GM20000 (cell line): ENCODE measurements at places on chromosomes 5 and 9.
A peak's percentile ranks its signal among the peaks of the same experiment; 100 is the strongest.

- no peak for DNase-seq
Observed at GRCh38 chr5:31559942-31560341, 27.8 kb downstream of the C5orf22 start.

GRCh38 chr9:123290764-123291163, 22.4 kb upstream of the STRBP start:
- DNase-seq, result no peak

GRCh38 chr5:154478224-154478565, at the start of gene HAND1:
HAND1 (minus strand) TSS chr5:154478227; CDS start chr5:154478008, 219 bp downstream.
- no peak for DNase-seq

- DNase-seq, result no peak
Observed at GRCh38 chr5:26691486-26691885, 346.9 kb downstream of the CDH9 start.

GRCh38 chr5:60649288-60649917, 50.6 kb downstream of the DEPDC1B start:
- DNase-seq, result peak; percentile 53

DNA sequence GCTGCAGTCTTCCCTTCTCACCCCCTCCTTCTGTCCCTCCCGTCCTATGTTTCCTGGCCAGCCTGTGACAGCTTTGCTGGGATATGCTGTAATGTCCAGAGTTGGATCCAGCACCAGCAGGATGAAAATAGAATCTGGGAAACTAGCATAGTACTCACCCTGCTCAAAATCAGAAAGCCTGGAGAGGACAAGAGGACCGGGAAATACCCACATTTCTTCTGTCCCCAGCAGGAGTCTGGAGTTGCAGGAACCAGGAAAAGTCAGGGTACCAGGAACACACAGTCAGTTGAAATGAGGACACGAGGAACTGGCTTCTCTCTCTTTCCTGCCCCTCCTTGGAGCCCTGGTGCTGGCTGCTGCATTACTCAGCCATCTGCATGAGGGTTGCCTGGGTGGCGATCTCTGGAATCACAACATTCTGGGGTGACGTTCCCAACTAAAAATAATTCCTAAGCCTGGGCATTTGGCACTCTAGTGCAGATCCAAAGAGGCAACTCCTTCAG, 59.6 kb upstream of the NFIL3 start:
- DNase-seq, result no peak

GRCh38 chr9:35060548-35061207, 11.7 kb downstream of the VCP start:
- no peak for DNase-seq

DNA sequence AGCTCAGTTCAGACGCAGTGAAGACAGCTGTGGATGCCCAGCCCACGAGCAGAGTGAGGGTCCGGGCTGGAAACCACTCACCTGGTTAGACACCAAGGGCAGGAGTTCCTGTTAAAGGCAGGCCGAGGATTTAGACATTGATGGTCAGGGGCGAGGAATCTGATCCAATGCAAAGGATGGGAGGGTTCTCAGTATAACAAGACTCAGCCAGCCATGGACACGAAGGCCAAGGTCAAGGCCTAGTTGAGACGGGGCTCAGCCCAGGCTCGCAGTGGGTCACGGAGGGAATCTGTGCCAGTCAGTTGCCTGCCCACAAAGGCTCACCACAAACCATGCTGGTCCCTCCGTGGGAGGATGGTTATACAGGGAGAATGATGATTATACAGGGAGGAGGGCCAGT, 63.3 kb upstream of the FCN1 start:
- no peak for DNase-seq

DNA sequence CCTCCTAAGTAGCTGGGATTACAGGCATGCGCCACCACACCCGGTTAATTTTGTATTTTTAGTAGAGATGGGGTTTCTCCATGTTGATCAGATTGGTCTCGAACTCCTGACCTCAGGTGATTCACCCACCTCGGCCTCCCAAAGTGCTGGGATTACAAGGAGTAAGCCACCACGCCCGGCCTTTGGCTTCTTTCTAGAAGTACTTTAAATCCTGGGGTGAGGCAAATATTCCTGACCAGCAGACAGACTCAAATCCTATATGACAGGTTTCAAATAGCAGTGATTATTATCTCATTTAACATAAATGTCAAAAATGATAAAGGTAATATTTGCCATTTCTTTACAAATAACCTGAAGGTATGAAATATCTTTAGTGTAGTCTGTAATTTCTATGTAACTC, 35.6 kb downstream of the ABHD17B start:
- no peak for DNase-seq

GRCh38 chr9:136659861-136660784, 2.6 kb upstream of the EGFL7 start:
- no peak for DNase-seq

DNA sequence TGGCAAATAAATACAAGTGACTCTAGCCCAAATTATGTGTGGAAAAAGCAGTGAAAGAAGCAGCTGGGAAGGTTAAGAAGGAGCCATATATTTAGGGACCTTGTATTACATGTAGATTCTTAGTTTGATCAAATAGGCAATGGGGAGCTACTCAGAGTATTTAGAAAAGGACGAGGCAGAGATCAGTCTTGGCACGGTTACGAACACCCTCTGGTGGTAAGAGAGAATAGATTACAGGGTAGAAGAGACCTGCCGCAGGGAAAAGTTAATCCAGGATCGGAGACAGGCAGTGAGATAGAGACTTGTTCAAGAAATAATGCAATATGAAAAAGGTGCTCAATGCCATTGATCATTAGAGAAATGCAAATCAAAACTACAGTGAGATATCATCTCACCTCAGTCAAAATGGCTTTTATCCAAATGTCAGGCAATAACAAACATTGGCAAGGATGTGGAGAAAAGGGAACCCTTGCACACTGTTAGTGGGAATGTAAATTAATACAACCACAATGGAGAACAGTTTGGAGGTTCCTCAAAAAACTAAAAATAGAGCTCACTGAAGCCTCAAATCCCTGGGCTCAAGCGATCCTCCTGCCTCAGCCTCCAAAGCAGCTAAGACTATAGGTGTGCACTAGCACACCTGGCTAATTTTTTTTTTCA, 12.0 kb downstream of the INIP start:
- no peak for DNase-seq

DNA sequence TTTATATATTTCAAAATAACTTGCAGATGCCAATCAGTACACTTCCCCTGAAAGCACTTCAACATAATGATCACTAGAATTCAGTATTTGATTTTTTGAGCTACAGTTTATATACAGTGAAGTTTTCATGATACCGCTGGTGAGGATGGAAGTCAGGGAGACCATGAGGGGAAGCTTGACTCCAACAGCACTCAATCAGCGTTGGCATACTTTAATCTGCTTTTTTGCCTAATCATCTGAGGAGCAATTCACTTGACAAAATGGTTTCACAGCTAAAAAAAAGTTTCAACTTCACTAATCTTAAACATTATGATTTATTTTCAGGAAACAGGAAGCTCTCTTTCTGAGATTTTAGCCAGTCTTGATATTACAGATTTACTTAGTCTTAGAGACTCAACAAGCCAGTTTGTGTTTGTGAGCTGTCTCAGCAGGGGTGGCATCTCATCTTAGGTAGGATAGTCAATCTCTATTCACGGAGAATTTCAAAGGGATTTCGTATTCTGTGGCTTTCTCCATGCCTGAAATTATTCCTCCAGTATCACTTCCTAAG, 111.4 kb upstream of the ARRDC3 start:
- no peak for DNase-seq

GRCh38 chr9:137007108-137007815, 10.9 kb upstream of the CLIC3 start:
- DNase-seq, result no peak

DNA sequence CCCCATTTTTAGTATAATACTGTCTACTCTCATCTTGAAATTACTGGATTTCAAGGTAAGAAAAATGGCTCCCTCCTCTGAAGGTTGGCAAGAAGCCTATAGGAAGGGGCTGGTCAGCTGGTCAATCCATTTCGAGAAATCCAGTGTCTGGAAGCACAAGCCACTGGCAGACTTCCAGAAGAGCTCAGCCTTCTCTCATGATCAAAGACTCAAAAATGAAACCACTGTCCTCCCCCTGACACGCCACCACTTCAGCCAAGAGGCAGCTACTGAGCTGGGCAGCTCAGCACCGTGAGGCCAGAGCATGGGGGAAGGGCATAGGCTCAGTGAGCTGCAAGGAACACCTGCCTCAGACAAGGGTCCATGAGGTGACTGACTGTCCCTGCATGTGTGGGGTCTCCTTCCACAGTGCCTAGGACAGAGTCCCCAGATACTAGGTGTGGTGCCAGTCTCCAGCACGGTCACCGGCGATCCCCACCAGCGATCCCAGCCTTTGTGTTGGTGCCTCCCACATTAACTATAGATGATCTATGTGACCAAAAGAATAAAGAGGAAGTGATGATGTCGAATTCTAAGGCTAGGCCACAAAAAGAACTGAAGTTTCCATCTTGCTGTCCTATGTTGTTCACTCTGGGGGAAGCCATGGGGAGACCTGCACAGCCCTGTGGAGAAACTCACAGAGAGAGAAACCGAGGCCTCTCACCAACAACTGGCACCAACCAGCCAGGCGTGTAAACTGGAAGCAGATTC, 100.1 kb upstream of the LRRTM2 start:
- no peak for DNase-seq

GRCh38 chr5:96952118-96952750, 16.4 kb downstream of the LNPEP start:
- no peak for DNase-seq

GRCh38 chr9:21800931-21801682, 1.3 kb upstream of the MTAP start:
- no peak for DNase-seq

DNA sequence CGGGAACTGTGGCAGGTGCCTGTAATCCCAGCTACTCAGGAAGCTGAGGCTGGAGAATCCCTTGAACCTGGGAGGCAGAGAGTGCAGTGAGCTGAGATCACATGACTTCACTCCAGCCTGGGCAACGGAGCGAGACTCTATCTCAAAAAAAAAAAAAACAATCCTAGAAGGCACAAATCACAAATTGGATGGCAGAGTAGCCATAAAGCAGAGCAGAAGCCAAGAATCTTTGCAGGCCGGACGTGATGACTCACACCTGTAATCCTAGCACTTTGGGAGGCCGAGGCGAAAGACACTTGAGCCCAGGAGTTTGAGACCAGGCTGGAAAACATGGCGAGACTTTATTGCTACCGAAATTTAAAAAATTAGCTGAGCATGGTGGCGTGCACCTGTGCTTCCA, 9.2 kb upstream of the FUBP3 start:
- DNase-seq, result no peak

- DNase-seq, result no peak
Observed at GRCh38 chr5:7610531-7611177, 214.7 kb downstream of the ADCY2 start.

- DNase-seq, result no peak
Observed at GRCh38 chr9:130242270-130243014, 23.1 kb upstream of the HMCN2 start.

GRCh38 chr9:15423231-15423985, 732 bp downstream of the SNAPC3 start:
- no peak for DNase-seq

GRCh38 chr9:108331596-108331995, 524.2 kb downstream of the ACTL7B start:
- DNase-seq, result no peak

GRCh38 chr5:167852515-167852914, 438.9 kb upstream of the WWC1 start:
- no peak for DNase-seq

DNA sequence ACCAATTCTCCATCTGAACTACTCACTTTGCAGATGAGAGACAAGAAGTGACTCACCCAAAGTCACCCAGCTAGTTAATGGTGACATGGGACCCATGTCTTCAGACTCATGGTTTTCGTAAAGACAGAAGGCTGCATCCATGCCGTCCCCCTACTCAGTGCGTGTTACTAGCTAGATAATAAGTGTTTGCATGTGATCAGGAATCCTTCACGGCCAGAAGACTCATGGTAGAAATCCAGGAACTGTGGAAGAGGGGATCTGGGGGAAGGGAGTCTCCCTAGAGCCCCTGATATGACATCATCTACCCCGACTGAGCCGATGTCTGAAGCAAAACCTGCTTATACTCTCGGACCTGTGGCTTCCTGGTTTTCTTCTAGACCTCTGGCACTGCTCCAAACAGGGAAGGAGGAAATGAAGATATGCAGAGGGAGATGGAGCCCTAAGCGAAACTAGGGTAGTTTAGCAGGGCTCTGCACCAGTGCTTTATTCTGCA, 3.3 kb downstream of the RNF183 start:
- no peak for DNase-seq

DNA sequence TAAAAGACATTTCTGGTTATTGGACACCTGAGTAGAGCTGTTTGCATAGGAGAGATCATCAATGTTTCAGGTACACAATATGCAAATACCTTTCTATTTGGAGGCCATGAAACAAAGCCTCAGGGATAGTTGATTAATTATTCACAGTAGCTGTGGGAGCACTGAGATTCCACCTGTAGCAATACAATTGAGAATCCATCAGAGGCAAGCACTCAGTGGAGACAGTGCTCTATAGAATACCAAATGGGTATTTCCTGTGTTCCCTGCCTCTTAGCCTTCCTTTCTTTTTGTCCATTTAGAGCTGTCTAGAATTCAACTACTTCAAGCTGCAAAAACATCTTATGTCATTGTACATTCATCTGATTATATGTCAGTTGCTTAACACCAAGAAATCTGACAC, 1754.0 kb upstream of the ACO1 start:
- DNase-seq, result no peak

GRCh38 chr9:27094640-27095298, 14.3 kb upstream of the TEK start:
- no peak for DNase-seq

DNA sequence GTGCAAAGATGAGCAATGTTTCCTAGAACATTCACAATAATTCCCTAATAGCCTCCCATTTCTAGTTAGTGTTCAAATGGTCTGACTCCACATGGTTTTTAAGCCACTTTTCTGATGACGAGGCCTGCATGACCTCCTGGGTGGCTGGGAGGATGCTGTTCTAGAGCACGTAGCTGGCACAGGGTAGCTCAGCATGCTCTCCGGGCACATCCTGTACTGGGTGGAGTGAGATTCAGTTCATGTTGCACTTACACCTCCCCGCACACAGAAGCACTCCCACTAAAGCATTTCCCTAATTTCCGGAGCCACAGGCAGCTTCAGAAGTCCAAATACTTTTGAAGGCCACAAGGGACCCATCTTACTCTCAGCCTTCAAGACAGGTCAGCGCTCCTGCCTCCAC, 159.8 kb upstream of the LHFPL2 start:
- DNase-seq, result no peak

GRCh38 chr9:10015755-10016154, 597.0 kb downstream of the PTPRD start:
- DNase-seq, result no peak
